ENCODE measurements at places on chromosomes 1 and 21.
A peak's percentile ranks its signal among the peaks of the same experiment; 100 is the strongest.

DNA sequence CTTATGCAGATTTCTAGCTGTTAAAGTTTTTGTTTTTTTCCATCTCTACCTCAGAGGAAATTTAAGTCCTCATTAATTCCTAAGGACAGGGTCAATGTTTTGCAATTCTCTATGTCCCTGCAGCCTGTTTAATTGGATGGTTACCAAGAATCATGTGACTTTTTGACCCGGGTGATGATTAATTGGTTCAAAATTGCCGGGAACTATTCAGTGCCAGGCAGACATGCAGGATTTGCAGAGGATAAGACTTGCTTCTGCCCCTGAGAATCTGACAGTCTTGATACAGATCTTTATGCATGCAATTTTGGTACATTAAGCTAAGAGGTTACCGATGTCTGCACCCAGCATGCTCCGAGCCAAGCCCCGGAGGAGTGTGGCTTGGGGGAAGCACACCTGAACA is 87.9 kb downstream of the PLPP3 start:
- no peak for DNase-seq

DNA sequence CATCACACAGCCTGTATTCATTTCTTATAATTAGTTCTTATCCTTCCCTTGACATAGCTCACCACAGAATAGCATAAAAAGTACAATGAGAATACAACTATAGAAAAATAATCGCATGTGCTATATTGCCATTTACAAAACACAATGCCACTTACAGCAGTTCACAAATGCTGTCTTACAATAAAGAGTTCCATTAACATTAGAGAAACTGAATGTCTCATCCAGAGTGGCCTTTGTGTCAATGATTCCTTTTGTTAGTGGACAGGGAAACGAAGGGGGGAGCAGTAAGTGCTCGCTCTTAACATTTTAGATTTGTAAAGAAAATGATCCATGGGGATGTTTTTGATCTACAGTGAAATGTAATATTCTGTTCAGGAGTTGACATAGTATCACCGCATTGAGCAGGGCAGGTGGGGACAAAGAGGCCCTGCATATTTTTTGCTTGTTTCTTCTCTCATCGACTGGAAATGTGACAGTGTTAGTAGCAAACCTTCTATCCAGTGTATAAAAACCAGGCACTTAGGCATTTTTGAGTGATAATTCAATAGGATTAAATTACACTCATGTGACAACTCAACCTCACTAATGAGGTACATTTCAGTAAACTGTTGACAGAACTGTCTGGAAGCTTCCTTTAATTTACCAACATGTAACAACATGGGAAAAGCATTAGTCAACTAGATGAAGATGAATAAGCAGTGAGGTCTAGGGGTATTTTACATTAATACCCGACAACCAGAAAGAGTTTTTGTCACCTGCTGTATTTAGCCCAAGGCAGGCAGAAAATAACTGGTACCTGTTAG is 35.6 kb upstream of the RRP15 start:
- no peak for DNase-seq

GRCh38 chr1:62126579-62127290 is 67.9 kb upstream of the L1TD1 start:
- DNase-seq: no peak

- DNase-seq: no peak
Measured at GRCh38 chr1:197917805-197918651, 856 bp downstream of the LHX9 start.

DNA sequence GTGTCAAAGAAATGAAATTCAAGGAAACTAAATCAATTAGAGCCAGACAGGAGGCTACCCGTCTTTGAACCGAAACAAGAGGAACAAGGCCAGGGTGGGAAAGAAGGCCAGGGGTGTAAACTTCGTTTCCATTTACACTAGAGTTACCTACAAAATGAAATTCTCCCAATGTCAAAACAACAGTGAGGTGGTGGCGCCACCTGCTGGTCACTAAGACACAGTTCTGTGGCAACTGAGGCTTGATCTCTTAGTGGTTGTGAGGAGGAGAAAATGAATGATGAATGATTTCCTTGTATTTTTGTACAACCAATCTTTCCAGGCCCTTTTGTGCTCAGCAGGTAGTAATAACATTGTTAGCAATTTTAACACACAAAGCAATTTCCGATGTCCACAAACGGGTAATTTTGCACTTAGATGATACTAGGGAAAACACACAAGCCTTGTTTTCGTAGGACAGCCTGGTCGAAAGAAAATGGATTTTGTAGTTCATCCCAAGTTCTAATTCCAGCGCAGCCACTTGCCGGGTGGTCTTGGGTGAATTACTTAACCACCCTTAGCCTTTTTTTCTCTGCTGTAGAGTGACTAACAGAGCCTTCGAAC is 54.8 kb upstream of the SOD1 start:
- DNase-seq: peak; percentile 53

DNA sequence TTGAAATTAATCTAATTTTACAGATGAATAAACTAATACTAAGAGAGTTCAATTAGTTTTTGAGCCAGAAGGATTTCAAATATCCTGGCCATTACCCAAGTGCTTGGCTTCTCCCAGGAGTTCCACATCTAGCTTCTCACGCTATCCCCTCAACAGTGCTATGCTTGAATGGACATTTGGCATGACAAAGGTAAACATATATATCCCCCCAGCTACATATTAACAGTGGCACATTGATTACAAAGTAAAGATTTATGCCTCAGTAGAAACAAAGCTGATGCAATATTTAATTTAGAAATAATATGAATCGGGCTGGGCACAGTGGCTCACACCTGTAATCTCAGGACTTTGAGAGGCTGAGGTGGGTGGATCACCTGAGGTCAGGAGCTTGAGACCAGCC is 434.6 kb upstream of the PRMT6 start:
- DNase-seq: no peak

GRCh38 chr1:2466958-2467554 is 9.0 kb upstream of the PLCH2 start:
- peak; percentile 16 for DNase-seq

- no peak for DNase-seq
Measured at GRCh38 chr1:53722025-53722424, 16.9 kb downstream of the GLIS1 start.

DNA sequence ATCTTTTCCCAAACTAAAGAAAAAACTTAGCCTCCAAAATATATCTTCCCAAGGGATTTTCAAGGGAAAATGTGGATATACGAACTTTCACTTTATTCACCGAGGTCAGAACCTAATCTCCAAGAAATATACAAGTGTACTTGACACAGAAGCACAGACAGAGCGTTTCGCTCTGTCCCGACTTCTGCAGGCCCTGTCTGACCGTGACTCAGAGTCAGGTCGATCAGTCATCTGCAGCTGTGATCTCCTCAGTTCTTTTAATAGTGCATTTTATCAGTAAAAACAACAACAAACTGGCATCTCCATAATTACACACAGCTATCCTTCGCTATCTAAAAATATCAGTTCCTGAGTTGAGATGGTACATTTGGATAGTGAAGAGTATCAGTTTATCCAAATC is 226.6 kb downstream of the TM2D1 start:
- DNase-seq: no peak

- no peak for DNase-seq
Measured at GRCh38 chr1:154490317-154490716, 11.7 kb upstream of the TDRD10 start.

DNA sequence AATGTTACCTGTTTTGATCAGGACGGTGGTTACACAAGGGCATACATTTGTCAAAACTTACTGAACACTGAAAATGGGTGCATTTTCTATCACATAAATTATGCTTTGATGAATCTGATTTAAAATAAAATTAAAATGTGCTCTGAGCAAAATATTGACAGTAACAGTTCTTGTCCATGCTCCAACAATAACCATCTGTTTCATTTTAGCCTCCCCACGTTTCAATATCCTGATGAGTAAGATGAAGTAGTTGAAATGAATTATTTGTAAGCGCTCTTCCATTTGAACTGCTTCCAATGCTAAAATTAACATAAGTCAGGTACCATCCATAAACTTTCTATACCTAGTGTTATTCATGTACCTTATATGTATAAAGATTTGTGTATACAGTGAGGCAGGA is 365.4 kb downstream of the LTN1 start:
- DNase-seq: no peak

DNA sequence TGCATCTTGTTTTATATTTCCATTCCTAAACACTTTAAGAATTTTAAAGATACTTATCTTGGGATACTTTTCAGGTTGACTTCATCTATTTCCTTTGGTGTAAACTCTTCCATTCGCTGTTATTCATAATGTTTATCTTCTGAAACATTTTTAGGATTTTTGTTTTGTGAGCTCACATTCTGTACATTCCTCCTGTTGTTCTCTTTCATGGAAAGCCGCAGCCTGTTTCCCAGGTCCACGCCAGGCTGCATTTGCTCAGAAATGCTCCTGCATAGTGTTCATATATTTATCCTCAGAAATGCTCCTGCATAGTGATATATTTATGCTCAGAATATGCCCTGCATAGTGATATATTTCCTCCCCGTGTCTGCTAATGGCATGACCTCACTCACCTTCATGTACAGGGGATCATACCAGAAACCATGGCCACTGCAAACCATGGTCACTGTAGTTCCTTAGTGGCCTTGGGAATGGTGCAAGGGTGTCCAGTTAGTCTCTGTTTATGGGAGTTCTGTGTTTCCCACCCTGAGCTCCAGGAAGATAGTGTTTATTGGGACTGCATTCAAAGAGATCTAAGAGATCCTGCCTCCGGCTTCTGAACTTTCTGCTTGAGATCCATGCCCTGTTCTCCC is 153.9 kb upstream of the GREM2 start:
- no peak for DNase-seq

DNA sequence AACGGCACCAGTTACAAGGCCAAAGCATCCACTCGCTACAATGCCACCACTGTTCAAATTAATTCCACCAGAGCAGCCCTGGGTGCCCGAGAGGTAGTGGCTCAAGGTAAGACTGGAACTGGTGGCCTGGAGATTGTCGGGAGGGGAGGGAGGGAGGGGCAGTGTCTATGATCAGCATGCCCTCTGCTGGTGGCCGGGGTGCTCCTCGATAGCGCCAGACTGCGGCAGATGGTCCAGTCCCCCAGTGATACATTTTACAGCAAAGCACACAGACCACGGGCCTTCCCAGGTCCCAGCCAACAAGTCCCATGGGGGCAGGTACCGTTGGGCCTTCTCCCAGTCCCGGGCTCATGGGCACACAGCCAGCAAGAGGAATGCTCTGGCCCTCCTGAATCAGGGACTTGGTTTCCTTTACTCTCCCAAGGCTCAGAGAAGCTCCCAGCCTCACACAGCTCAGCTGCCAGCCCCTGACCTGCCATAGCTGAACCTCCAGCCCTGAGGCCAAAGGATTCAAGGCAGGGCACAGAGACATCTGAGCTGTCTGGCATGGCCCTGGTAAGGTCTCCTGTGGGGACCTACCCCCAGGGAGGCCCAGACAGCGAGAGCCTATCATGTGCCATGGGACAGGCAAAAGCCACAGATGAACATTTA is 15.3 kb downstream of the ACOT7 start:
- no peak for DNase-seq

GRCh38 chr1:64098436-64098835 is 105.0 kb upstream of the UBE2U start:
- no peak for DNase-seq

- DNase-seq: no peak
Measured at GRCh38 chr1:67788238-67788790, 45.0 kb downstream of the GNG12 start.

GRCh38 chr1:210361665-210362064 is 33.0 kb downstream of the HHAT start:
- DNase-seq: no peak

DNA sequence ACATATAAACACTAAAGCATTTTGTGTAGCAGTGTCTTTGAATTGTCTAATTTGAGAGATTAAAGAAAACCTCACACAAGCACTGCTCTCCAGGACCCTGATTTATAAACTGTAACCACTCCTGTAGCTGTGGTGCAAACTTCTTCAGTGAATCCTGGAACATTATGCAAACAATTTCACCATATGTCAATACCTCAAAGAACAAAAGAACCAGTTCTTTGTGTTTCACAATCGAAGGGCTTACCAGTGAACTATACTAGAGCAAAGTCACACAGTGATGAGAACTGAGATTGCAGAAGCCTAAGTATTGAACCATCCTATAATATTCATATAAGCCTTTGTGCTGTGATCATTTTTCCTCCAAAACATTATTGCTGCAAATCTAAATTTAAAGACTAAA is 21.5 kb downstream of the DPH5 start:
- DNase-seq: no peak

DNA sequence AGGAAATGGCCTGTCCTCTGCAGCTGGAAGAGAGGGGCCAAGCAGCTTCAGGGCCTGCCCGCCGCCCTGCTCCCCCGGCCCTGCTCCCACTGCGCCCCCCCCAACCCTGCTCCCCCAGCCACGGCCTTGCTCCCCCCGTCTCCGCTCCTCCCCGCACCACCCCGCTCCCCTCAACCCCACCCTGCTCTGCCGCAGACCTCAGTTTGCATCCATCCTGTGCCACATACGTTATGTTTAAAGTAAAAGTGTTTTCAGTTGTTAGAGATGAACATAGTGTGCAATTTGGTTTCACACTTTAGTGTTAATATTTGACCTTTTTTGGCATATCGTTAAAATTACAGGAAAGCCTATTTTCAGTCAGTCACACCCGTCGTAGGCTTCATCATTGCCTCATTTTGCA is 34.1 kb upstream of the DIP2A start:
- no peak for DNase-seq

GRCh38 chr1:230896779-230897178 is 28.5 kb upstream of the C1orf198 start:
- no peak for DNase-seq

GRCh38 chr1:235855811-235856429 is 10.8 kb downstream of the LYST start:
- no peak for DNase-seq

DNA sequence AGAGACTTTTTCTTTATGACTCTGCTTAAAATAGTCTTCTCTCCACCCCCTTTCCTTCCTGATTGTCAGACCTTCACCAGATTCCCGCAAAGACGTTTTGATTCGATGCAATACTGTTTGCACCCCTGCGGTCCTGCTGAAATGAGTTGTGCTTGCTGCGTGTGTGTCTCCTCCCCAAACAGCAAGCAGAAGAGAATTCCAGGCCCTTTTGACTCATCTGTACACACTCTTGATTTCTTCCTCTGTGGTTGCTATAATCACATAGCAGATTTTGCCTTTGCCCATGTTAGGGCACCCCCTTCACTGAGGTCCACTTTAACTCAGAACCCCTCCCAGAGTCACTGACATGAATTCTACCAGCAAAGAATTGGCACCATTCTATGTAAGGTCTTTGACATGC is 136.5 kb downstream of the ZZZ3 start:
- no peak for DNase-seq

- DNase-seq: no peak
Measured at GRCh38 chr1:108551137-108551862, 8.6 kb upstream of the EEIG2 start.
